Type B pancreatic cell (in vitro differentiated cells): ENCODE measurements at places on chromosomes 13 and 19.
A peak's percentile ranks its signal among the peaks of the same experiment; 100 is the strongest.

DNA sequence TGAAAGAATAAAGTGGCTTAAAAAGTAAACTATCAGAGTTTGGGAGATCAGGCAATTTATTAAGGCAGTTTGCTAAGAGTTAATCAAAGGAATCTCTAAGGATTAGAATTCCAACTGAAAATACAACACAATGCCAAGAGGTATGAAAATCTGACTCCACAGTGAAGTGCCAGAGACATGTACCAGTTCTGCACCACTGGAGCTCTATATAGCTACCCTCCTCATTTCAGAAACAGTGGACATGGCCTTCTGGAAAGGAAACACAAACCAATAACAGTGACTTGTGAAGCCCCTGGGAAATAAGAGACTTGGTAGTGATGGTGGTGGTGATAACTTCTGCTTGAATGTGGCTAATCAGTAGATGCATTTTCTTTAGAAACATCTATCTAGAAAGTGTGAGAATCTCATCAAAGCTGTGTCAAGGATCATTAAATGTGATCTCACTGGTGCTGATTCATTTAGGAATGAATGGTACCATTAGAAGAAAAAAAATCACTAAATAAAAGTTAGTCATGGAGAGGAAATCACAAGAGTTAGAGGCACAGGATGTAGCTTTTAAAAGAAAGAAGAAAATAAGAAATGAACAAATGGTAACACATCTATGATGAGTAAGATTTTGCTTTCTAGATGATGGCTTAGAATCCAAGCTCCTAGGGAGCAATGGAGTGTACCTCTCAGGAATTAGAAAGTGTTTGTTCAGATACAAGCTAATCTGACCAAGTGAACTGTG is 20.1 kb upstream of the N4BP2L1 start:
- no peak for DNase-seq

DNA sequence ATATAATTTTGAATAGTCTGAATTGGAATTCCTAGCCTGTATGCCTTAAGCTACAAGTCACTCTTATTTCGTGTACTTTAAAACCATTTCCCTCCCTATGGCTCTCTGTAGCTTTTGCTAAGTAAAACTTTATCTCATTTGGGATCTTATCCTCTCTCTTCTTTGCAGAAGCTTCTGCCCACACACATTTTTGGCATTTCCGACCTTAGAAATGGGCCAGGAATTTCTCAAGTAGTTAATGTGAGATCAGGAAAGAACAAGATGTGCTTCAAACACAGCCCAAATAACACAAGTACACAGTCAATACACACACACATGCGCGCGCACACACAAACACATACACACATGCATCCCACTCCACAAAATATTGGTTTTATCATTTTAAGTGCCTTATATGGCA is 931.0 kb upstream of the MIR17HG start:
- DNase-seq, result no peak

DNA sequence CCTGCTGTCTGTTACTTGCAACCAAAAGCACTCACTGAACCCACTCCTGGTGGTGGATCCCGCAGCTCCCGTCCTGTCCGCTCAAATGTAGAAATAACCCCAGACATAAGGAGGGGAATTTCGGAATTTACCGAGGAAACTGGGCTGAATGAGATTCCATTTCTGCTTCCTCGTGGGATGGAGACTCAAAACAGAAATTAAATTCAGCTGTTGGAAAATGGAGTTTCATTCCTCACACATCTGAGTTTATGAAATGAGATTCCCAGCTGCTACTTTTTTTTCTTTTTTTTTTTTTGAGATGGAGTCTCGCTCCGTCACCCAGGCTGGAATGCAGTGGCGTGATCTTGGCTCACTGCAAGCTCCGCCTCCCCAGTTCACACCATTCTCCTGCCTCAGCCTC is 44.3 kb downstream of the COLGALT1 start:
- DNase-seq, result no peak

DNA sequence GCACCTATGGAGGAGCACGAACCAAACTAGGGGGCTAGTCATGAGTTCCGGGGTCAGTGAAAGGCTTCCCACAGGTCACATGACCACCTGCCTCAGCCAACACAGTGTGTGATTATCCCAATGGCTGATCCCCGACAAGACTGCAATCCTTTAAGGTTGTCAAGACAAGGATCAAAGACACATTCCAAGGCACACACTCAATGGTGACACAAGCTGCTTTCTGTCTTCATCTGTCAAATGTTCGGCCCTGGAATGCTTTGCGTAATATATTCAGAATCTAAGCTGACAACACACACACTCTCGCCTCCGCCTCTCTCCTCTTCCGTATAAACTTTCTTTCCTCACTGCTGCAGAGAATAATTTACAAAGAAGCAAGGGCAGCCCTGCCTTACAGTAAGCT is 11.7 kb downstream of the RANBP3 start:
- DNase-seq, result no peak

DNA sequence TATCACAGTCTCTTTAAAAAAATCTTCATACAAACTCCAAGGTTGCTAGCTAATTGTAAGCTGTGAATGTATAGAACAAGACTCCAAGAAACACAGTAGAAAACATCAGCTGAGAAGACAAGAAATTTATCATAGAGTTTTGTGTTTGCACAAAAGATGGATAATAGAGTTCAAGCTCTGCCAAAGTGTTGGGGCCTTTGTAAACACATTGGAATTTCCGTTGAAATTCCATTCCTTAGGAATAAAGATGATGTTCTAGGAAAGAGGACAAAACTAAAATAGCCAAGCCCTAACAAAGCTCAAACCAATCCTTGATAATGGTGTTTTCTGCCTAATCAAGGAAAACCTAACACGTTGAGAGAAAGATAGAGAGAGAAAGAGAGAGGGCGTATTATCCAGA is 20.6 kb downstream of the LRRC63 start:
- no peak for DNase-seq

DNA sequence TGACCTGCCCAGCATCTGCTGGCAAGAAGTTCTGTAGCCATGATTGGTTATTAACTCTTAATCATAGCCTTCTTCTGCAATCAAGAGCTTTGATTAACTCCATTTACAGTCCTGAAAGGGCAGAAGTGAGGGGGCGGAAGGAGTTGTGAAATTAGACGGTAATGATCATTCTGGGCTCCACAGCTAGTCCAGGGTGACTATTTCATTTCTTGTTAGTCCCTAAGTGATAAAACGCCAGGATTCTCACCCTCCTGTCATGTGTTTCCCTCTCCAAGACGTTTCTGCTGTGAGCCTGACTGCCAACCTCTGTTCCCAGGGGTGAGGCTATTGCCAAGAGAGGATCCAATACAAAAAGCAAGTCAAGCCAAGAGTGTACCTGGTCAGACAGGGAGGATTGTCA is 155.9 kb upstream of the IPO5 start:
- DNase-seq, result no peak

DNA sequence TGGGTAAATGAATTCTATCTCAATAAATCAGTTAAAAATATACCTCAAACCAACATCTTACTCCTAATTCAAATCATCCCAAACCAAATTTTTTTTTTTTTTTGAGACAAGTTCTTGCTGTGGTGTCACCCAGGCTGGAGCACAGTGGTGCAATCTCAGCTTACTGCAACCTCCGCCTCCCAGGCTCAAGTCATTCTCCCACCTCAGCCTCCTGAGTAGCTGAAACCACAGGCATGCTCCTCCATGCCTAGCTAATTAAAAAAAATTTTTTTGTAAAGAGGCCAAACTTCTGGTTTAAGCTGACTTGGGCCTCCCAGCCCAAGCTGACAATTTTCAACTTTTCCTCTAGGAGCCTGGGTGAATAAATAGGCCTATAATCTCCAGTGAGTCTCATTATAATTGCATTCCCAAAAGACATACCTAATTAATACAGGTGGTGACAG is 22.1 kb upstream of the OLFM2 start:
- DNase-seq, result no peak

GRCh38 chr13:94411747-94412146 is 67.7 kb downstream of the DCT start:
- DNase-seq, result no peak

DNA sequence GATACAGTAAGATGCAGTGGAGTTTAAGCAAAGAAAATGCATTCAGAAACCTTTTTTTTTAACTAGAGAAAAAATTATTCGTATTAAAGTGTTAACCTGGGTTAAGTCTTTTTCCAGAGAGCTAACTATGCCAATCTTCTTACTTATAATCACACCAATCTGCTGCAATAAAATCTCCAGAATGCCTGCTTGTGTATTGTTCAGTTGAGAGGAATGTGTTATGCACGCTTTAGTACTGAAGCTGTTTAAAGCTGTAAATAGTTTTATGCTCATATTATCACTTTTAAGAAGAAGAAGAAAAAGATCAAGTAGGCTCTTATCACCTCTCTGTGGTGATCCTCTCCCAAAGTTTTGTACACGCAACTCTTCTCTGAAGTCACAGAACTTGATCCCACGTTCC is 528.7 kb downstream of the RFC3 start:
- DNase-seq, result no peak

DNA sequence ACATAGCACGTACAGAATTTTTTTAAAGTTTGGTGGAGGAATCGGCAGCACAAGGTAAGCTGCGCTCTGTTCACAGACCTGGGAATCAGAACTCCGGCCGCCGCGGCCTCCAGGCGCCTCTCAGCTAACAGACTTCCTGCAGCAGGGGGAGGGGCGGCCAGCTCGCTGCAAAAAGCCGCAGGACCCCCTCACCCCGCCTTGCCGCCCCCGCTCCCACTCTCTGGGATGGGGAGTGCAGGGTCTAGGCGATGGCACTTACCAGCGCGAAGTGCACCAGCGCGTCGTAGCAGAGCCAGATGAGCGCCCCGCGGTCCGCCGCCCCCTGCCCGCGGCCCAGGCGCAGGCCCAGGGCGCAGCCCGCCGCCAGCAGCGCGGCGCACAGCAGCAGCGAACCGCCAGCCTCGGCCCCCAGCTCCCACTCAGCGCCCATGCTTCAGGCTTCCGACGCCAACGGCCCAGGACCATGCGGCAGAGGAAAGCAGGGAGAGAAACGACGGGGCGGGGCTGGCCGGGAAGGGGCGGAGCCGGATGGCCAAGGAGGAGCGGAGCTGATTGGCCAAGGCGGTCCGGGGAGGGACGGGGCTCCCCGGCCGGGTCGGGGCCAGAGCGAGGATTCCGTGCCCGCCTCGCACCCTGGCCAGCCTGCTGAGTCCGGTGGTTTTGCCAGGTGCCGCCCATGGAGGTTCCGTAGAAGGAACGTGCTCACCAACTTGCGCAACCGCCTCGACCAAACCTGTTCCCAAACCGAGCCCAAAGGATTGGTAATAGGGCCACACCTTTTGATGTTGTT is at the start of gene EBPL:
Gene EBPL, minus strand, starts transcription at position 492 of the 790 bp plus-strand sequence. Its CDS starts 62 bp downstream, at position 430.
- peak; percentile 91 for DNase-seq

DNA sequence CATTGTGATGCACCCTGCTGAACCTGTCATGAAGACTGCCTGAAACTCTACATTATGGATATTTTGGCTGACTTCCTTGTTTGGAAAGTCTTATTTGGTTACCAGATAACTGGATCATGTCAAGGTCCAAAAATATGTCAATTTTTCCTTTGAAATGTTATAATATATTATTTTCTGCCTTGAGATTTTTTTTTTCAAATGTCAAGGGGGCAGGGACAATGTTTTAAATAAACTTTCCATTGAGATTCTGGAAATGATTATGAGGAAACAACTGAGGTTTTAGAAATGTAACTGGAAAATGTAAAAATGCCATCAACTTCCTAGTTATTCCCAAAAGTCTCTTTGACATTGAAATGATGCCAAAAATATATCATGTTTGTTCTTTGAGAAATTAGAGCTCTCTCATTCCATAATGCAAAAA is 117.0 kb downstream of the RFC3 start:
- no peak for DNase-seq

- DNase-seq, result peak; percentile 95
Observed at GRCh38 chr19:510606-511100, 3.4 kb downstream of the TPGS1 start.

- no peak for DNase-seq
Observed at GRCh38 chr19:3057275-3057714, 5.0 kb downstream of the TLE5 start.

GRCh38 chr13:78598966-78599644 is 4.2 kb downstream of the POU4F1 start:
- no peak for DNase-seq

GRCh38 chr19:1871140-1871597 is 7.8 kb upstream of the KLF16 start:
- DNase-seq, result no peak

DNA sequence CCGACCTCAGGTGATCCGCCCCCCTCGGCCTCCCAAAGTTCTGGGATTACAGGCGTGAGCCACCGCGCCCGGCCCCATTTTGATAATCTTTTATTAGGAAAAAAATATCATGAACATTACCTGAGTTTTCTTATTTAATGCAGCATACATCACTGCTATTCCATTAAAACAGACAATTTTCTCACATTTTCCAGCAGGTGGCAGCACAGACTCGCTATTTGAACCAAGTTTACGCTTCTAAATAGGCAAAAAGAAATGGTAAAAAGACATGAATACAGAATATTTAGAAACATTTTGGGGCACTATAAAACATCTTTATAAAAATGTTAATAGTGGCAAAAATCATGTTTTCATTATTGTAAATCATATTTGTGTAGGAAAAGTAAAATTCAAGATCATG is 903.1 kb downstream of the SLITRK6 start:
- no peak for DNase-seq

- no peak for DNase-seq
Observed at GRCh38 chr13:36275190-36276002, 22.2 kb downstream of the CCDC169 start.

DNA sequence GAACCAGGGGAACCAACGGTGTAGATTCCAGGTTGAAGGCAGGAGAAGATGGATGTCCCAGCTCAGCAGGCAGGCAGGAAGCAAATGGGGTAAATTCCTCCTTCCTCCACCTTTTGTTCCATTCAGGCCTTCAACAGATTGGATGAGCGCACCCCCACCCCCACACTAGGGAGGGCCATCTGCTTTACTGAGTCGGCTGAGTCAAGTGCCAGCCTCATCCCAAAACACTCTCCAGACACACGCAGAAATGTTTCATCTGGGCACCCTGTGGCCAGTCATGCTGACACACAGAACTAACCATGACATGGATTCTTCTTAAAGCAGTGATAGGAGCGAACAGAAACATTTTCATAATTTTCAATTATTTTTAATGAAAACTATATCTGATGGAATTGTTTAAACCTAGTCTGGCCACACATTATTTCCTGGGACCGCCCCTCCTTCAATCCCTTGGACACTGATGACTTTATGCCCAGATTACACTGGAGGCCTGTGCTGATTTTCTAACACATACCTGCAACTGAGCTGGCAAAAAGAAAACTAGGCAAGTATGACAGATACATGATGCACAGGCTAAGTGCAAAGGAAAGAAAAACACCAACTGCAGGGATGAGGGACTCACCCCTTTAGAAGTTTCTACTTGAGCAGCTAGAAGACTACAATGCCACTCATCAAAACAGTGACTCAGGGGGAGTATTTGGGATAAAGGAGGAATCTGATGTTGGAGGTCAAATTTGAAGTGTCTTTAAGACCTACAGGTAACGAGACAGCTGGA is 154.2 kb downstream of the TNFRSF19 start:
- DNase-seq, result no peak
